Muscle of leg (tissue), 16 donors: ENCODE measurements at places on chromosomes 5 and 9. TPM values are rescaled to one million over a fixed set of nuclear protein-coding genes. Genes with fewer than 3 reads are reported as not detected.

The PRDM9 gene
- not detected for polyA plus RNA-seq

The LRRC8A gene
- 21.3 TPM for polyA plus RNA-seq

The DNM1 gene
- 75.6 TPM for polyA plus RNA-seq

The FAT2 gene
- 0.38 TPM for polyA plus RNA-seq

The MYO10 gene
- 32.3 TPM for polyA plus RNA-seq

The TOR2A gene
- 8.7 TPM for polyA plus RNA-seq

The TBCA gene
- 263 TPM for polyA plus RNA-seq
